ENCODE measurements at places on chromosomes 12 and 14.

- DNase-seq: no peak
Observed at GRCh38 chr12:585062-586061, 77.9 kb downstream of the NINJ2 start.

DNA sequence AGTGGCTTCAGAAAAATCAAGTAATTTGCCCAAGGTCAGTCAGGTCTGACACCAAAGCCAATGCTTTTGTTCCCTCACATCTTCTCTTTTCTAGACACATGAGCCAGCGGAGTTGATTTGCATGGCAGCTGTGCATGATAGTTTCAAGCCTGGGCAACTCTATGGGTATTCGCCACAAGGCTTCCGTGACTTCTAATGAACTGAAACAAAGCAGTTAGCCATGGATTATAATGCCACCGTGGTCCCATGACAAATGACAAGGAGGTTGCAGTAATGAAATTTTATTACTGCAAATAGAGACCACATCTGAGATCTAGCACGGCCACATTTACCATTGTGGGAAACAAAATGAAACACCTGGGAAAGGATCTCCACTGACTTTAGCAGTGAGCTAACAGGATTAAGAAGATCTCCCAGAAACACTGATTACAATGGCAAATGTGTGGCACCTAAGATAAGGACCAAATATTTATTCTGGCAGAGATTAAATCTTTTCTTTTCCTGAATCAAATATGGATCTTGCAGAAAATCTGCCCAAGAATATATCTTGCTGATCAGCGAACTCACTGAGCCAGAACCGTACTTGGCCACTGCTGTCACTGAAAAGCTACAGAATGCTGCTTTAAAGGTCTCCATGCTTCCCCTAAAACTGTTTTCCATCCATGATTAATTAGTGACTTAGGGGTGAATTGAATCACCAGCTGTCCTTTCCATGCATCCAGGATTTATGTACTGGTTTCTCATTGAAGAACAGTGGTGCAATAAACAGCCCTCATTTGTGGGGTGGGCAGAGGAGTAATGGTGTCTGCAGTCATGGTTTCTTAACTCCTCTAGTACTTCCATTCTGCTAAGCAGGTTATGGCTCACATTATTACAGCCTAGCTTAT is 551.0 kb downstream of the DIO2 start:
- no peak for DNase-seq

- no peak for DNase-seq
Observed at GRCh38 chr14:29892327-29892726, 35.3 kb downstream of the PRKD1 start.

DNA sequence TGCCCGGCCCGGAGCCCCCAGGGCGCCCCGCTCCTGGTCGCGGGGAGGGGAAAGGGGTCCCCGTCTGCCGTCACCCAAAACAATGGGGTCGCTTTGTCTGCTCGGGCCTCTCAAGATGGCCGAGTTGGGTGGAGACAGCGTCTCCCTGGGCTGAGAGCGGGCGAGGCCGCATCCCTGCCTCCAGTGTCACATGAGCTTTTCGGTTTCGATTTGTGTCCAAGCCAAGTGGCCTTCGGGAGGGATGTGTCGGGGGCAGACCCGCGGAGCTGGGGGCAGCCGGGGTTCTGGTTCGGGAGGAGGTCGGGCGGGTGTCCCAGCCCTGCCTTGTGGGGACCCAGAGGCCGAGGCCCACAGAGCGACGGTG is 790 bp downstream of the DYNC1H1 start:
- DNase-seq: no peak

DNA sequence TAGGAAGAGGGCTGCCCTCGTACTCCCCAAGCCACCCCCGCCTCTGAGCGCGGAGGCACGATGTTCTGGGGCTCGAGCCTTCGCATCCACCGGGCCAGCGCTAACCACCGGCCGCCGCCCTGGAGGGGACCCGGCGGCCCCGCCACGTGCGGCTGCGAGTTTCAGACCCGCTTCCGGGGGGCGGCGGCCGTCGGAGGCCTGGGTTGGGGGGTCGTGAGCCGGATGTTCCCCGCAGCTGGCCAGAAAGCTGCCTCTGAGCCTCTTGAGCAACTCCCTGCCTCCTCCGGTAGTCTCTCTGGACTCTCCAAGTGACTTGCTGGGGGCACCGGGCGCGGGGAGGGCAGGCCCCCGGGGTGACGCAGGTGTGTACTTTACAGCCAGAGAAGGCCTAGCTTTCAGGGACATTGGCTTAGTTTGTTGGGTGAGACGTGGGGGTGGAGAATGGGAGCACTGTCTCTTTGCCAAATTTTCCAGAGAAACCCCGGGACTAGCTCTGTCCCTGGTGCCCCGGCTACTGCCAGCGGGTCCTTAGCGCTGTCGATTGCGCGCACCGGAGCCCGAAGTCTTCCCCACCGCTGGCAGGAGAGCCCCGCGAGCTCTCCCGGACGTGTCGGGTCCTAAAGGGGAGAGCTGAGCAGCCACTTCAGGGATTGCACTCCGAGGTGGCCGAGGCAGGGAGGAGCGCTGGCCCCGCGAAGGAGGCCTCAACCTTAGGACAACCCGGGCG is 15.6 kb downstream of the OTX2 start:
- no peak for DNase-seq

DNA sequence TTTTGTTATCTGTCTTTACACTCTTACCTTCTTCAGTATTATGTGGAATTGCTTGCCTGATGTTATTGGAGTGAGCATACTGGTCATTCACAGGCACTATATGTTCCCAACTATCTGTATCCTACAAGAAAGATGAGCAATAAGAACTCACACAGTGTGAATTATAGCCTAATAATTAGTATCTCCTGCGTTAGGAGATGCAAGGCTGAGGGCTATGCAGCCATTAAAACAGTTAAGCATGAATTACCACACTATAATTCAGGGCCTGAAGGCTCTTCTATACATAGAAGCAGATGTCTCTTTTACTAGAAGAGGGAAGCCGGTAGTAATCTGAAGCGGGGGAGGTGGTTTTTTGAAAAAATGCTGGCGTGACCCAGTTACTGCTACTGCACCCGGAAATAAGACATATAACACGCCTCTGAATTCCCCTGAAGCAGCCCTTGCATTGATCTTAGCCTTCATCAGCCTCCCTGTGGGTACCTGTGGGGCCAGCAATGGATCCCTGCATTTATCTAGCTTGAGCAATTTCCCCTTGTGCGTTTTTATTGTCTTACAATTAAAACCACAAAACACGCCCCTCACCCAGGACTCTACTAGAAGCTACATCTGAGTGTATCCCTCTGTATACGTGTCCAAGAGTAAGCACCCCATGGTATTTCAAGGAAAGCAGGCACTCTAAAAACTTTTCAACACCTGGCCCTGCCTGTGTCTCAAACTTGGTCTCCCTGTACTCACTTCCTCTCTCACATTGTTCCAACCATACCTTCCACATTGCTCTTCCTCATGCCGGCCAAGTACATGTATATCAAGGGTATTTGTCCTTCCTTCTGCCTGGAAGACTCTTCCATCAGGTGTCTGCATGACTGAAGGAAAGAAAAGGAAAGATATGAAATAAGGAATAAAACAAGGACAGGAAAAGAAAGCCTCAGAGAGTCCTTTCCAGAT is 210.9 kb upstream of the ARID2 start:
- DNase-seq: no peak

DNA sequence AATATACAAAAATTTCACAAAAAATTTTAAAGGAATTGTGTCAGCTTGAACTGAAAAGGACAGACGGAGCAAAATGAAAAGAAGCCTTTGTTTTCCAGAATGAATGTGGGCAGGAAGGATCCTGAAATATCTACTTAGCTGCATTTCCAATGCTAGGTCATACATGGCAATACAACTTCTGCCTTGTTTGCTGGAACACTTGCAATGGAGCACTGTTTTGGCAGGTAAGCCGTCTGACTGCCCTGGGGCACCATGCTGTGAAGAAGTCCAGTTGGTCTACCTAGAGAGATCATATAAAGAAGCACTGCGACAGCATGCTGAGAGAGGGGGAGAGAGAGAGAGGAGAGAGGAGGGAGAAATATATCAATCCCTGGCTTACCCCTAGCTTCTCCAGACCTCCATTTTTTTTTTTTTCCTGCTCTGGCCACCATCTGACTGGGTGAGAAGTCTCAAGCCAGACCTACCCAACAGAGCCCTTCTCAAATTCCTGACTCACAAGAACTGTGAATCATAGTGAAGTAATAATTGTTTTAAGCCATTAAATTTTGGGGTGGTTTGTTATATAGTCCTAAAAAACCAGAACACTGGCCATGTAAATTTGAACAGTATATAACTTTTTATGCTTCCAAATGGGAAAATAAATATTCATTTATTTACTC is 97.1 kb upstream of the PRICKLE1 start:
- no peak for DNase-seq

DNA sequence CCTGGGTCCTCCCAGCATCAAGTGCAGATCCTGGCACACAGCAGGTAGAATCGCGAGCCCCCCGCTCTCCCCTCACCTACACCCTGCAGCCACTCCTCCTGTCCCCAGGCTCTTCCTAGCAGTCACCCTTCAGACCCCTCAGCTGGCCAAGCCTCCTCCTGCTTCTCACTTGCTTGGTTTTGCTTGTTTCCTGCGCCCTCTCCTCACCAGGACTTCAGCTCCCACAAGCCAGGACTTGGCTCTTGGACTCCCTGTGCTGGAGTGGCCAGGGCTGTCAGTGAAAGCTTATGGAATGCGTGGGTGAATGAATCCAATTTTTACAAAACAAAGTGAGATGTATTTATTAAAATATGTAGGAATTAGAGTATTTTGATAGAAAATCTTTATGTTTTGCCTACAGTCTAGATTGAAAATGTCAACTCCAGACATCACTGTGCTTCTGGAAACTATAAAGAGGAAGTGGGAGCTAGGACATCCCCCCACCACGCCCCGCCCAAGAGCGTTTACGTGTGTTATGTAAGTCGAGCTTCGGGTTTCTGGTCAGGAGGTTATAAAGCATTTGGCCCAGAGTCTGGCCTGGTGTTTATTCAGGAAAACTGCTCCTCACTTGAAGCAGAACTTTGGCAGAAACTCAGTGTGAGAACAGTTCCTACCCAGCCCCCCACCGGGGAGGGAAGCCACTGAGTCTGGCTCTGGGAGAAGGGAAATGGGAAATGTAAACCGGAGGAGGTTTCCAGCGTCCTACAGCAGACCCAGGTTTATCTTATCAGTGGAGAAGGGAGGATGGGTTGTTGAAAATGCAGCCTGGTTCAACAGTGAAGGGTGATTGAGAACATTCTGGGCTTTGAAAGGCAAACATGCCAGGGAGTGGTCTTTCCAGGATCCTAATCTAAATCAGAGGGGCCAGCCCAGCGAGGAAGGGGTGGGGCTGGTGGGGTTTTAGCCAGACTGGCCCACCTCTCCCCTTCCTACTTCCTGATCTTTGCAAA is 8.8 kb downstream of the ALDH2 start:
- DNase-seq: no peak

DNA sequence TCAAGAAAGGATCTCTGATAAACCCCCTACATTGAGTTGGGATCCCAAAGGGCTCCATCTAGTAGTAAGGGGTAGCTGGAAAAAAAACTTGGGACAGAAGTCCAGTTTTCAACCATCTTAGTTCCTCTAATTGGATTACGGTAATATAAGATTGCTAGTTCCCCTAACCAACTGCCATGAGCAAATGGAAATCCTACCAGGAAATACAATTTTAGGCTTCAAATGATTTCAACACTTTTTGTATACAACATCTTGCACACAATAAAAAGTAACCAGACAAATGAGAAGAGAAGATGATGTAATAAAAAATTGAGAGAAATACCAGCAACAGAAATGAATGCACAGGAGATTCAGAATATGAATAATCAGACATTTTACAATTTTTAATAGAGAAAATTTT is 73.0 kb downstream of the TSHR start:
- no peak for DNase-seq

GRCh38 chr12:53677016-53677799 is 1.3 kb upstream of the ATP5MC2 start:
- no peak for DNase-seq

GRCh38 chr14:67806246-67806645 is 10.1 kb downstream of the ZFYVE26 start:
- DNase-seq: no peak

DNA sequence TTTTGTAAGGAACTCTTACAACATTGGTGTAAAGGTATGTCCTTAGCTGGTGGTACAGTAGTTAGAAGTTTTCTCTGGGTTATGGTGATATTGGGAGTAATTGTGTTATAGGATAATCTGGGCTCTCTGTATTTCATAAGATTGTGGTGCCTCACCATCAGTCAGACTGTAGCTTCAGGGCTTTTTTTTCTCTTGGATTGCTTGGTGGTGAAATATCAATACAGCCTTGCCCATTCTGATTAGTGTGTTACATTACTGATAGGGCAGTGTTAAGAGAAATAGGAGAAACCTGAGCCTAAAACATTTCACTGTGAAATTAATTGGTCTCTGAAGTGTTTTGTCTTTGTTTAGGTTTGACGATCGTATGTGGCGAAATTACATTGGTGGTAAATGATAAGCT is 71.0 kb downstream of the RCOR1 start:
- no peak for DNase-seq

DNA sequence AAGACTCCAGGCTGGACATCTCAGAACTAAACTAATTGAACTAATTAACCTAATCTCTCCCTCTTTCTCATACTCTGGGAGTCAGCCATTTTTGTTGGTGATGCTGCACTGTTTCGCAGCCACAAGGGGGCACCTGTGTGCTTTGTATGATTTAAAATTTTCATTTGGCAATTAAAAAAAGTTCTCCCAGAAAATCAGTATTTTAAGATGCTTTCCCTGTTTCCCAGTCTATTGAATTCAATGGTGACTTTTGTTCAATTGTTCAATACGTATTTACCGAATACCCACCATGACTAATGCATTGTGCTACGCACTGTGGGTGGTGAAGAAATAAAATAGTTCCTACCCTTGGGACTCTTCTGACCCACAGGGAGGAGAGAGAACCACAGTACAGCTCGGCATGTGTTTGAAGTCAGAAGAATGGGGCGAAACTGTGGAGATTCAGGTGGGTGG is 63.7 kb downstream of the ZNF664 start:
- no peak for DNase-seq

DNA sequence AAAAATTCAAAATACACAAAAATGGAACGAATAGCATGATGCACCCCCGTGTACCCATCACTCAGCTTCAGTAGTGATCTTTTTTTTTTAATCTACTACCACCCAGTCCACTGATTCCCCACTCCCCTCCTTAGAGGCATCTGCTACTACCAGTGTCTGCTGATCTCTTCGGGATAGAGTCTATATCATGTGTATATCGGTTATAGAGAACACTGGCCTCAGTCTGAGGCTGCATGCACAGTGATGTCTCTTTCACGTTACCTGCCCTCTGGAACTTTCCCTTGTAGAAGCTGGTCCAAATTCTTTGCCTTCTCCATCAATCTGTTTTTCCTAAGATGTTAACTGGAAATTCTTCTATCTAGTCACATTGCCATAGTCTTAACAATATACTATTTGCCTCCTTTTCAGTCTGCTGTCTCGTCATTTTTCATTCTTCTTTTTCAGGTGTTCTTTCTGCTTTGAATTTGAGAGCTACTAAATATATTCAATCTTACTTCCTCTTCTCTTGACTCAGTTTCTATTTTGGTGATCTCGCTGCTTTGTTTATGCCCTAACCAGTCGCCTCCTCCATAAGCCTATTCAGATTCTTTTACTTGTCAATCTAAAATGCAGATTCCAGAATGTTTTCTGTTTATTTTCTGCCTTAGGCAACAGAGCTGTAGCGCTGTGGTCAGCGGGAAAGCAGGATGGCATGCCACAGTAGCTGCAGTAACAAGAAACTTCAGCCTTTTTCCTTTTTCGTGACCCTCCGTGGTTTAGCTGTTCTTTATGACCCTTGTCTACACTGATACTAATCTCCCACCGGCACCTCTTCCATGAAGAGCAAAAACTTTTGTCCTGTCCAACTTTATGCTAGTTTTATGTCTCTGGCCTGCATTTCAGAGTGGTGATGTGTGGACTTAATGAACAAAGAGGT is 67.0 kb downstream of the FBXW8 start:
- DNase-seq: no peak
